ENCODE measurements at places on chromosomes 2 and 18.

- DNase-seq = peak; percentile 15
Measured at GRCh38 chr2:216017365-216017764, 4.0 kb upstream of the MREG start.

DNA sequence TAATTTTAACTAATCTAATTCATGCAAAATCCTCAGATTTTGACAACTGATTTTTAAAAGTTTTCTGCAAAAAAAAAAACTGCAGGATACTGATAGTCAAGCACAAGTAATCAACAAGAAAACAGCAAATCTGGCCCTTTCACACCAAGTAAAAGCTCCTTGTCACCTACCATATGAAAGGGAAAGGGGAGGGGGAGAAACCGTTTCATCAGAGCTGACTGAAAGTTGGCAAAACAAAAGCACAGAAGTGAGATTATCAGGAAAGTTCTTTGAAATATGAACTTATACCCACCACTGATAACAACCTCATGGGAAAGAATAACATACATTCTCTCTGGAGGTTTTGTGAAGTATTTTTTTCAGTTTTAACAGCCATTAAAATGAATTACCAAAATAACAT lies 38.7 kb downstream of the ZNF521 start:
- DNase-seq = no peak

DNA sequence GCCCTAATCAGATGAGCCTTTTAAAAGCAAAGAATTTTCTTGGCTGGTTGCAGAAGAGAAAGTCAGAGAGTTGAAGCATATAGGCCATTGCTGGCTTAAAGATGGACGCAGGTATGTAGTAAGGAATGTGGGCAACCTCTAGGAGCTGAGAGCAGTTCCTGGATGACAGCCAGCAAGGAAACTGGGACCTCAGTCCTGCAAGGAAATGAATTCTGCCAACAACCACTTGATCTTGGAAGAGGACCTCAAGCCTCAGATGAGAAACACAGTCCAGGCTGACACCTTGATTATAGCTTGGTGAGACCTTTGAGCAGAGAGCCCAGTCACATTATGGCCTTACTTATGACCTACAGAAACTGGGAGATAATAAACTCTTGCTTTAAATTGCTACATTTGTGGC lies 15.7 kb downstream of the PHOSPHO2 start:
- DNase-seq = no peak

GRCh38 chr18:63878343-63878742 lies 9.2 kb upstream of the SERPINB2 start:
- no peak for DNase-seq

DNA sequence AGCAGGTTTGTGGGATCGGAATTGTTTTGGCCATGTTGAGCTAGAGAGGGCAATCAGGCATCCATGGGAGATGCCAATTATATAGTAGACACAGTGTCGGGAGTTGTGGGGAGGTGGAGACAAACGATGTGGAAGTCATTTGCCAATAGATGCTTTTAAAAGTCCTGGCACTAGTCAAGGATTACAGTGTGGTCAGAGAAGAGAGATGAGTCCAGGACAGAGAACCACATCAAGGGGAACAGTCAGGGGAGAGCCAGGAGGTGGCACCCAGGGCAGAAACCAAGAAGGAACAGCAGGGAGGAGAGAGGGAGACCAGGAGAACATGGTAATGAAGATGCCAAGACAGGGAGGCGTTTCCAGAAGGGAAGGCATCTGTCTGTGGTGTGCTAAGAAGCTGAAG lies 81.2 kb downstream of the ARL4C start:
- no peak for DNase-seq

- no peak for DNase-seq
Measured at GRCh38 chr2:240284503-240285259, 144.2 kb upstream of the OTOS start.

GRCh38 chr2:25983735-25984134 lies 1.4 kb upstream of the KIF3C start:
- DNase-seq = no peak

DNA sequence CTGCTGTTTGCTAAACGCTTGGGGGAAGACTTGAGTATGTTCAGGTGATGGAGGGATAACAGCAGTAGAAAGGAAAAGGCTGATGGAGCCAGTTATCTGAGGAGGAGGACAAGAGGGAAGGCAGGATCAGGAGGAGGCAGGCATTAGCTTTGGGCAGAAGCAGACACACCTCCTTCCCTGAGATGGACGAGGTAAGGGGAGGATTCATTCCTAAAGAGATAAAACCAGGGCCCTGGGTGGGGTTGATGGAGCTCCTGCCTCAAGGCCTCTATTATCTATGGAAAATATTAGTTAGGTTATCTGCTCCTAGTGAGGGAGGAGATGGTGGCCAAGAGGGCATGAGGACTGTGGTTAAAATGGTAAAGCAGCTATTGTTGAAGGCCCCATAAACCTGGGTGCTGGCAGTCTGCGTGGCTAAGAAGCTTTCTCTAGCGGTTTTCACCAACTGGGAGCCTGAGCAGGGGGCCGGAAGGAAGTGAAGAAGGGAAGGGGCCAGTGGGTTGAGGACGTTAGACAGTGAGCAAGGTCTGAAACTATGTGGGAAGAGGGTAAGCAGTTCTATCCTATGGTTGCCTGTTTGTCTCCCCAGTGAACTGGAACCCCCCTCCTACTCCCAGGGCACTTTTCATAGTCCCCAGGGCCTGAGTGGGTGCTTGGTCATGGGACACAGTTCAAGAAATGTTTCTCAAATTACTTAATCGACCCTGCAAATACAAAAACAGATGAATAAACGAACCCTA lies 56.6 kb upstream of the HK2 start:
- no peak for DNase-seq

DNA sequence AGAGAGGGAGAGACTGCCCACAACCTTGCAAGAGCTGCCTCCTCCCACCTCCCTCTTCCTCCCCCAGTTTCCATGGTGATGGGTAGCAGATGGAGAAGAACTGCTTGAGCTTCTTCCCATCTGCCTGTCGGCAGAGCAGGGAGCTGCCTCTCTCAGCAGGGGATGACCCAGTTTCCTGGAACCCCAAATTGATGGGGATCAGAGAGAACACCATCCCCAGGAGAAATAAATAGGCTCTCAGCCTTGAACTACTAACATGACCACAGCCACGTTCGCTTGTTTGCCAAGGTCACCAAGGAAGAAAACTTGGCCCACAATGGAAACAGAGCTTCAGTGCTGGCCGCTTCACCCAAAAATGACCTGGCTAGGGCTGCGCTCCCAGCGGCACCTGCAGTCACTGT lies 82.2 kb downstream of the ADD2 start:
- no peak for DNase-seq

GRCh38 chr2:201785135-201785534 lies 4.4 kb upstream of the ALS2 start:
- DNase-seq = no peak

DNA sequence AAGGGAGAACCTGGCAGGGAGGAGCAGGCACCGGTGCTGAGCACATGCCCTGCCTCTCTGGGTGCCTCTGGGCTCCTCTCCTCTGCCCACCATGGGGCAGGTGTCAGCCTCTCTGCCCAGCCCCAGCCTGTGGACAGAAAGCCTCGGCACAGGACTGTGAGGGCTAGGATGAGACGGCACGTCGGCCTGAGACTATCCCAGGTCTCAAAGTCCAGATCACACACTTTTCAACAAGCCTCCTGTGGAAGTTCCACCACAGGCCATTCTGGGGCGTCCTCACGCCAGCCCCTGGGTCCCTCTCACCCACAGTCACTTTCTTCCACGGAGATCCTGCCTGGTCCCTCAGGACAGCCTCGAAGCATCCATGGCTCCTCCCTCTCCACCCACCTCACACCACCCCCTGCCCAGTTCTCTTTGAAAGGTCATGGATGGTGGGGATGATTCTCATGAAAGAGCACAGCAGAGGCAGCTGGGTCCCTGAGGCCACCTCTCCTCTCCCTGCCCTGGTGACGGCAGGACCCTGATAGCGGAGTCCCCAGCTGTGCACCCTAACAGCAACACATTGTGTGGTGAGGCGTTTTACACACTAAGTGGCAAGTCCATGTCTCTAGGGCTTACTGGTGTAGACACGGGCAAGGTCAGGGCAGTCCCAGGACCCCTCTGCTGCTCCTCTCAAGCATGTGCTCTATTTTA lies 569.4 kb upstream of the SALL3 start:
- no peak for DNase-seq

GRCh38 chr2:97660775-97661389 lies 3.0 kb downstream of the ACTR1B start:
- DNase-seq = no peak

- DNase-seq = peak; percentile 29
Measured at GRCh38 chr18:21743166-21743832, 2.7 kb downstream of the MIB1 start.

DNA sequence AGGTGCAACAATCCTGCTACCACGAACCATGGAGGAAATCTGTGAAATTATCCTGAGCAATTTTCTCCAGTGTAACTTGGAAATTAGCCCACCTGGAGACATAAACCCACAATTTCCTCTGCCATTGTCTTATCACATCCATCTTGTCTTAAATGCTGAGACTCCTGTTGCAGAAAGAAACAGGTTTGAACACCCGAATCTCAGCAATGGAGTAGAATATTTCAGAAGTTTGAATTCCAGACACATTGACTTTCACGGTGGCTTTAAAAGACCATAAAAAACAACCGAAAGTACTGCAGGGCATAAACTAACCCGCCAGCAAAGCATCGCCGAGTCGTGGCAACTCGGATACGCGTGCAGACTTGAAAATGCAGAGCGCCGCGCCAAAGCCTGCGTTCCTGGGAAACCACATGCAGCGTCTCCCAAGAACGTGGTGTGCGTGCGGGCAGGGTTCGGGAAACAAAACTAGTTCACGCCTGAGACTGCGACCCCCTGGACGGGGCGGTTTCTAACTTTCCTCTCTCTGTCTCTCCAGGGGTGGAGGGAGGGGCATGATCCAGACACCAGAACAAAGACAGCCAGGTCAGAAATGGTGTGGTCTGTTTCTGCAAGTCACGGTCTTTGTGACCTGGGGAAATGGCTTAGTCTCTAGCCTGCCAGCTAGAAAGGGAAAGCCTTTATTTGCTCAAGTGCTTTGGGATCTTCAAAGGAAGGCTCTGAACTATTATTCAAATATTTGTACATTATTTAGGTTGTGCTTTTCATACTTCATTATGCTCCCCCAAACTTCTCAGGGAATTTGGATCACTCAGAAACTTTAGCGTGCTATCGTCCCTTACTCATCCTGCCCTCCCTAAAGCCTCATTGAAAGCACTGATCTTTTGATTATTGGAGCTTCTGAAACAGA lies 26.9 kb upstream of the KCTD1 start:
- DNase-seq = no peak

DNA sequence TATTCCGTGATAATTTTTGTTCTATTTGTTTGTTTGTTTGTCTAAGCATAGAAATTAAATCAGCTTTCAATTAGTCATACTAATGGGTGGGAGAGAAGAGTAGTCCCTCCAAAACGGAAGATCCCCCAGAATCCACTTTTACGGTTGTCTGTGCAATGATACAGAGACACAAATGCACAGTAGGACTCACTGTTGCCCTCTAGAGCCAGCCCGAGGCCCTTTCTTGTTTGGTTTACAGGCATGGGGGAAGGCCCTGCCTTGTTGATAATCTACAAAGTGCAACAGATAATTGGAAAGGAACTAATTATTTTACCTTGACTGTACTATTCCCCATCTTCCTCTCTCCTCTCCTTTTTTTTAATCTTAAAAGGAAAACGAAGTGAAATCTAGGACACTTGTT lies 121.1 kb downstream of the ACOXL start:
- DNase-seq = peak; percentile 66

DNA sequence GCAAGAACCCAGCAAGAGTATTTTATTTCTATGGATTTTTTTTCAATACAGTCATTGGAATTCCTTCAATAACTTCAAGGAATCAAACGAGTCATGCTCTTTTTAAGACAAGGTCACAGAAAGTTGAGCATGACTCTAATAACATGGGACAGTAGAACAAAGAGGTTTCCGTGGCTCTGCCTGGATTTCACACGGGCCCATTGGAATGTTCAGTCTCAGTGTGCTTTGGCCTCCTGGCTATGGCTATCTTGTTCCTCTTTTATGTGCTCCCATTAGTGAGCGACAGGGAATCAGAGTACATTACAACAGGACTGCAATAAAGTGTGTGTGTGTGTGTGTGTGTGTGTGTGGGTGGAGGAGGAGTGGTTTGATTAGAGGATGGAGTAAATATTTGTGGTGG lies 312.4 kb downstream of the DCC start:
- DNase-seq = no peak

DNA sequence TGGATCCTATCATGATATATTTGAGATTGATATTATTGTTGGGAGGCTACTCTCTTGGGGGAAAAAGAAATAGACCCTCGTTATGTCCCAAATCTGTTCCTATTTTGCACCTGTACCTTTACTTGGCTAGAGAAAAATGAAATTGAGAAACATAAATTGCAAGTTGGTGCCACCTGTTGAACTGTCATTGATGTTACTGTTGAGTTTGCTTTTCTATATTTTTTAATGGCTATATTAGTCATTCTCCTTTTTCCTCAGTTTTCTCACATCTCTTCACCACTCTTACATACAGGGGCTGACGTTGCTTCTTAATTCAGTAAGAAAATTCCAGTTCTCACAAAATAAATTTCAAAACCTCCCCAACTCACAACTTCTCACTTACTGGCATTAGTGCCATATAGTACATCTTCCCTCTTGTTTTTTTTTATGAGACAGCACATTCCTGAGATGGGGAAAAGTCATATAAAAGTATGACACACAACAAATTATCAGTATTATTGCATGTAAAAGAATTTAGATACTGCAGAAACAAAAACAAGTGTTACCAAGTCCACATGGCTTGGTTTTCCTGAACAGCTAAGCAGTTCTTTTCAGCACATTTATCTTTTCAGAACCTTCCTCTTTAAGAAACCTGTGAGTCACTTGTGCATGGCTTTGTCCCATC lies 348.3 kb upstream of the DSEL start:
- DNase-seq = no peak

DNA sequence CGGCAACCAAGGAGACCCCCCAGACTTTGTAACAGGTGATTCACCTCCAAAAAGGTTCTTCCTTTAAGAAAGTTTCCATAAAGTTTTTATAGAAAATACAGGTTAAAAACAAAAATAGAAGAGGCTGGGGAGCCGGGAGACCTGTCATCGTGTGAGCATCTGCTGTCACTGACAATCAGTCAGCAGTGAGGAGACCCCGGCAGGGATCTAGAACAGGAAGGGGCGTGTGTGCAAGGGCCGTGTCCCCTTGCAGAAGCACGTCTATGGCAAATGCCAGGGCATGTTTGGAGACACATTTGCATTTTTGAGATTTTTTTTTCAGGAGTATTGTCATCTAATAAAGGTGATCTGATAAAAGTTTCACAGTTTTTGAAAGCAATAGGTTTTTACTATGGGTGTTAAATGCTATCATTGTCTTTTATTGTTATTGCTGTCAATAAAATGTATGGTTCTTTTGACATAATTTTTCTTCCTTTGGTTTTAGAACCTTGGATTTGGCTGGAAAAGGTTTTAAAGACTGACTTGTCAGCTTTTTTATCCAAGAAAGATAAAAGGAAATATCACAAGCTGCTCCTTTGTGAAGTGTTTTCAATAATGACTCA lies 52.1 kb downstream of the MTCL1 start:
- no peak for DNase-seq

Measured in CD4-positive, alpha-beta T cell treated with Interleukin-12 subunit alpha and Interleukin-12 subunit beta, for 1 hour (primary cell).